ENCODE measurements at places on chromosomes 16 and 17.

GRCh38 chr17:48282303-48282702 is 147.7 kb downstream of the SKAP1 start:
- no peak for DNase-seq

GRCh38 chr17:62854098-62854680 is 46.1 kb upstream of the MARCHF10 start:
- no peak for DNase-seq

DNA sequence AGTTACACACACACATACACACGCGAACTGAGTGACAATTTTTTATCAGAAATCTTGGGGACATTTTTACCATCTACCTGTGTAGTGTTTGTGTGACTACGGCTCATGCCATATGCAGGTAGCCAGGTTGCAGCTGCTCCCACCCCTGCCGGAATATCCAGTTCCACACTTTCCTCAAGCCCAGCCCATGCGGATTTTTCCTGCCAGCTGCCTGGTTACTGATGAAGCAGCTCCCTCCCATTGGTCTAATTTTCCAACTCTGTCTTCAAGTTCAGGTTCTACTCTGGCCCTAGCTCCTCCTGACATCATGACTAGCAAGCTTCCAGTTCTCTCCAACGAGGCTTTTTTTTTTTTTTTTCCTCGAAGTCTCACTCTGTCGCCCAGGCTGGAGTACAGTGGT is 4.8 kb downstream of the GSG1L2 start:
- peak; percentile 79 for DNase-seq

DNA sequence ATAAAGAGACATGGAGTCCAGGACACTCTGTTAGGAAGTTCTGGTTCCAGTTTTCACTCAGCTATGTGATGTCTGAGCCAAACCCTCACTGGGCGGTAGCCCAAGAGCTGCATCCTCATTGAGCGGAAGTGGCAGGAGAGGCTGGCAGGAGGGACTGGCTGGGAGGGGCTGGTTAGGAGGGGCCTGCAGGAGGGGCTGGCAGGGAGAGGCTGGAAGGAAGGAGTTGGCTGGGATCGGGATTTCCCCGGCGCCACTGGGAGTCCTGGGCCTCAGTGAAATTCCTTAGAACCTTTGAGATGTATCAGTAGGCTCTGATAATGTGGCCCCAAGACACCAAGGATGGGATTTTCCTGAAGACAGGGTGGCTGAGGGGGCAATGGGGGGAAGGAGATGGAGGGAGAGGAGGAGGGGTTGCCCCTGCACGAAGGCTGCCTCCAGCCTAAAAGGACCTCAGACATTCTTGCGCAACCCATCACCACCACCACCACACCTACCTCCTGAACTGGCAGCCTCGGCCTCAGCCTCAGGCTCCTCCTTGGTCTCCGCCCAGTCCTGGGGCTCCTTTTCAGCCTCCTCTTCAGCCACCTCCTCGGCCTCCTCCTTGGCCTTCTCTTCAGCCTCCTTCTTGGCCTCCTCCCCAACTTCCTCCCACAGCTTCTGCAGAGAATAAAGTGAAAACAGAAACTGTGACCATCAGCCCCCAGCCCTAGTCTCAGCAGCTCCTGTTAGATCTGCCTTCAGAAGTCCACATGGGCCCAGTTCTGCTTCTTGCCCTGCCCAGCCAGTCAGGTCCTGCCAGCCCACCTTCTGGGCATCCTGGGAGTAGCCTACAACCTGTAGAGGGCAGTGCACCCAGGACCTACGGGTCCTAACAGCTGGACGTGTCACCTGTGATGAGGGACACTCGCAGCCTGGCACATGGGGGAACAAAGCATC is 31.7 kb downstream of the CNGB1 start:
- DNase-seq = peak; percentile 82

GRCh38 chr16:75052481-75053202 is 53.8 kb downstream of the ZNRF1 start:
- no peak for DNase-seq

GRCh38 chr17:49022391-49022941 is 25.3 kb downstream of the IGF2BP1 start:
- DNase-seq = peak; percentile 80

GRCh38 chr16:527015-527903 is at the start of gene CAPN15:
Gene CAPN15, plus strand, starts transcription at chr16:527712. Its CDS starts 19,127 bp downstream, at chr16:546839.
- peak; percentile 69 for DNase-seq

DNA sequence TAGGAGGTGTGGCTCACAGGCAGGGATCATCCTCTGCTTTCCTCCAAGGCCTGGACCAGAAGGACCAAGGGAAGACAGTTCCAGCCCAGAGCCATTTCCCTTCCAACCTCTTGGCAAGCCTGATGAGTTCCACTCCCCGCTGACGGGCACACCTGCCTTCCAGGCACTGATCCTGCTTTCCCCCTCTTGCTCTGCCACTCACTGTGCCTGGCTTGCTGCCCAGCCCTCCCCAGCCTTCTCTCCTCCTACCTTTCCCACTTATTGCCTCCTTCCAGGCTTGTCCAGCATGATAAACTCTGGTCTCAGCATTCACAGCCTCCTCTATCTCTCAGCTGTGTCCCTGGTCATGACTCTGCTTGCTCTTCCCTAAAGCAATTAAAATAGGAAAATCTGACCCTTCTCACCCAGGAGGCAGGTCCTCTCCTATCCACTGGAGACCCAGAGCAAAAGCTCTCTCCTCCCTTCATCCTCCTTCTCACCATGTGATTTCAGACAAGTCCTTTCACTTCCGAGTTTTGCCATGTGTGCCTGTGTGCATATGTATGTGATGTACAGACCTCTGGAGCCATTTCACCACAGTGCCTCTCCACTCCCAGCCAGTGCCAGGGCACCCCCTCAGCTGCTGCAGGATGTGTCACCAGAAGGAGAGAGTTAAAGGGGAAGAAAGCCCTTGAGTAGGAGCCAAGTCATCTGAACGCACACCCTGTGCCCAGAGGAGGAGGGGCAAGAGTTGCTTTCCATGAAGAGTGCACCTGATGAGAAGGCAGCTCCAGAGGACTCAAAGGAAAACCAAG is 13.4 kb upstream of the TMEM170A start:
- no peak for DNase-seq

DNA sequence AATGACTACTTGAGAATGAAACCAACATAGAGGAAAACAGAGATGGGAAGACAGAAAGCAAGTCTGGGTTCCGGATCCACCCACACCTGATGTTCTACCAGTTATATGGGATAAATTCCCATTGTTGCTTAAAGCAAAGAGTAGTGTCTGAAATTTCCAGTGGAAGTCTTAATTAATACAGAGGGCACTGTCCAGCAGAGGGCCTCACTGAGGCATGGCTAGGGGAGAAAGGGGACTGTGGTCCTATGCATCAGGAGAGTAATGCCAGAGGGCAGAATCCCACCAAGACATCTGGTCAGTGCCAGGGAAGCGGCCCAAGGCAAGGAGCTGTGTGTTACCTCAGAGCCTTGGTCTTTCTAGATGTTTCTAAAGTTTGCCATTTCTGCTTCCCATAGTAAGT is 7.5 kb upstream of the UMOD start:
- no peak for DNase-seq

DNA sequence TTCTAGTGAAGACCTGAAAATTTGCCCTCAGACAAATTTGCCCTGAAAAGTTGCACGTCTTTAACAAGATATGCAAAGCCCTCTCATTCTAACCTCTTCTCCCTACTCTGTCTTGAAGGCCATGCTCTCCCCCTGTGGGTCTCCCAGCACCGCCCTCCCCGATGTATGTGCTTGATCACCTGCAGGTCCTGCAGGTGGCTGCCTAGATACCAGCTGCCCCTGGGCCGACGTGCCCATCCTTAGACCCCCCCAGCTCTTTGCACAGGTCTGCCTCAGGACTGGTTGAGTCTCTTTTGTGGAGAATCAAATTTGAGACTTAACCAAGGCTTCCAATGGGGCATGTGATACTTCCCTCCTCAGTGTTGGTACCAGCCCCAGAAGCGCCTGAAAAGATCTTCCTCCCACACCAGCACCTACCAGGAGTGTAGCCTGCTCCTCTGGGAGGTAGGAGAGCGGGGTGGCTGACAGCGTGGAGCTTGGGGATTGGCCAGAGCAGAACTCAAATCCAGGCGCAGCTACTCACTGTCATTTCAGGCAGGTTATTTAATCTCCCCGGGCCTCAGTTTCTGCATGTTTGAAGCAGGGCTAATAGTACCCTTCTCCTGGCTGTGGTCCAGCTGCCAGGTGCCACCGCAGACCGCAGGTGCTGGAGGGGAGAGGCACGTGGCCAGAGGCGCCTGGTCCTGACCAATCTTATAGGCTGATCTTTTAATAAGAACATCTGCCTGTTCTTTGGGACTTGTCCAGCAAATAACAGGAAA is 4.5 kb upstream of the MRPL38 start:
- no peak for DNase-seq

DNA sequence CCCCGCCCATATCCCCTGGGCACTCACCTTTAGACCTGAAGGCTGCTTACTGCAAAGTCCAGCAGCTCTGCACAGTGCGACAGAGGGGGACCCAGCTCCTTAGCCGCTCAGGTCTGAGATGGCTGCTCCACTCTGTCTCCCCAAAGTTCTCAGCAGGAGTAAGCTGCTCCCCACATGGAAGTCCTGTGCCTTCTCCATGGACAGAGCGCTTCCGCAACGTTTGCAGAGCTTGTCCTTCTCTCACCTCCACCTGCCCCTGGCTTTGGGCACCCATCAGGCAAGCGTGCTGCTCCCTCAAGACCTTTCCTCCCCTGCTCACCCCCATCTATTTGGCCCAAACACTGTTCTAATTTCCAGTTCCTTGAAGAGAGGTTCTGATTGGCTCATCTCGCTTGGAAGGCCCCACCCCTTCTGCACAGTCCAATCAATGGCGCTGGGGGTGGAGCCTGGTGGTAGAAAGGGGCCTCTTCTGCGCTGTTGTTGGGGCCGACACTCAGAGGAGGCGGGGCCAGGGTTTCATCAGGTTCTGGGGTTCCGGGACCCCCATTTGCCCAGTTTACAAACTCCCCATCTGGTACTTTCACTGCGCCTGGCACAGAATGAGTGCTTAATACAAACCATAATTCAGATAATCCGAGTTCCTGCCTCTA is 137.2 kb downstream of the CYLD start:
- DNase-seq = no peak

GRCh38 chr16:20611975-20612481 is 35.9 kb upstream of the ACSM2B start:
- no peak for DNase-seq

GRCh38 chr16:47460359-47460710 is 528 bp downstream of the ITFG1 start:
- peak; percentile 13 for DNase-seq

- no peak for DNase-seq
Observed at GRCh38 chr17:71089431-71089830, 920.1 kb downstream of the KCNJ2 start.

- DNase-seq = no peak
Observed at GRCh38 chr16:49353680-49354079, 19.9 kb upstream of the C16orf78 start.

DNA sequence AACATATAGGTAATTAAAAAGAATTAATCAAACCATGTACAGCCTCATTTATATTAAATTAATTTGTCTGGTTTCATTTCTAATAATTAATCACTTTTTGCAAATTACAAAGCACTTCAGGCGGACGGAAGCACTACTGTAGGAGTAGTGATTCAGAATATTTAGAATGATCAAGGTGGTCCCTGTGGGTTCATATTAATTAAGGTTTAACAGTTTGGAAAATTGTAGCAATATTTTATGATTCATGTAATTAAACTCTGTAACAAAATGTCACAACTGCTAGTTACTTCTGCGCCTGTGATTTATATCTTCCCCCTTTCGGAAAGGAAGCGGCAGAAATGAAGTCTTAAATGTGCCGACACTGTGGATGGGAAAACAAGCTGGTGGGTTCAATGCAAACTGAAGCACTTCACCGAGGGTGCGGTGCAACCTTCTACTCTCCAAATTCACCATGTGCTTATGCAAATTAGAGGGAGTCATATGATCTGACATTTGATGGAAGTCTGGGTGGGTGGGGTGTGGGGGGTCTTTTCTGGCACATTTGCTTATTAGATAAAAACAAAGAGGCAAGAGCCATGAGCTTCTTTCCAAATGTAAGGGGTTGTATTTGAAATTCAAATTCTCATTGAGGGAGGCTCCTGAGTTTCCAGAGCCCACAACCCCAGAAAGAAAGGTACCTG is 679.4 kb downstream of the TOX3 start:
- DNase-seq = no peak

- DNase-seq = no peak
Observed at GRCh38 chr17:48472411-48473281, 42.6 kb upstream of the SKAP1 start.

DNA sequence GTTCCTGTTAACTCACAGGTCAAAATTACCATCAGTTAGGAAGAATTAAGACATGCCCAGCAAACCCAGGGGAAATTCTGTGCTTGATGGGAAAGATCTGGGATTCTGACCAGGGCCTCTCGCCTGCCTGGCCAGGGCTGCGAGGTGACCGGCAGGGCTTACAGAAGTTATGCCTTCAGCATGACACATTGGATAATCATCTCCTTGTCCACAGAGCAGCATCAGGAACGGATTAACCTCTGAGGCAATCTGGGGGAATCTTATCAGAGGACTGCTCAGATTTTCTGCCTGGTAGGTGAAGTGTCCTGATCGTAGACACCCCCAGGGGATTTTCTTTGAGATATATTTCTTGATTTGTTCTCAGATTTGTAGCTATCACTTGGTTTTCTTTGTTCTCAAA is 172.5 kb downstream of the HS3ST3A1 start:
- no peak for DNase-seq

DNA sequence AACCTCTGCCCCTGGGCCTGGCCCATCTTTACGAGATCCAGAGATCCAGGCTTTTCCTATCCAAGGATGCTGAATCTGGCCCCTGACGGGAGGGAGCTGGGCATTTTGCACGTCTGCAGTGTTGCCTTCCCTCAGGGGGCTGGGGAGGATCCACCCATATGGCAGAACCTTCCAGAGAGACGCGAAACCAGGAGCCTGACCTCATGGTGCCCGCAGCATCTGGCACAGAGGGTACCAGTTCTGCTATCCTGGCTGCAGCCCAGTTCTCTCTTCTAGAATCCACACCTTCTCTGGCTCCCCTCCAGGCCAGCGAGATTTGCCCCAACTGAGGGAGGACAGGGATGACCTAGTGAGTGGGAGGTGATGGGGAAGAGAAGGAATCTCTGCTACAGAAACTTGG is 20.5 kb upstream of the ZNF652 start:
- no peak for DNase-seq

DNA sequence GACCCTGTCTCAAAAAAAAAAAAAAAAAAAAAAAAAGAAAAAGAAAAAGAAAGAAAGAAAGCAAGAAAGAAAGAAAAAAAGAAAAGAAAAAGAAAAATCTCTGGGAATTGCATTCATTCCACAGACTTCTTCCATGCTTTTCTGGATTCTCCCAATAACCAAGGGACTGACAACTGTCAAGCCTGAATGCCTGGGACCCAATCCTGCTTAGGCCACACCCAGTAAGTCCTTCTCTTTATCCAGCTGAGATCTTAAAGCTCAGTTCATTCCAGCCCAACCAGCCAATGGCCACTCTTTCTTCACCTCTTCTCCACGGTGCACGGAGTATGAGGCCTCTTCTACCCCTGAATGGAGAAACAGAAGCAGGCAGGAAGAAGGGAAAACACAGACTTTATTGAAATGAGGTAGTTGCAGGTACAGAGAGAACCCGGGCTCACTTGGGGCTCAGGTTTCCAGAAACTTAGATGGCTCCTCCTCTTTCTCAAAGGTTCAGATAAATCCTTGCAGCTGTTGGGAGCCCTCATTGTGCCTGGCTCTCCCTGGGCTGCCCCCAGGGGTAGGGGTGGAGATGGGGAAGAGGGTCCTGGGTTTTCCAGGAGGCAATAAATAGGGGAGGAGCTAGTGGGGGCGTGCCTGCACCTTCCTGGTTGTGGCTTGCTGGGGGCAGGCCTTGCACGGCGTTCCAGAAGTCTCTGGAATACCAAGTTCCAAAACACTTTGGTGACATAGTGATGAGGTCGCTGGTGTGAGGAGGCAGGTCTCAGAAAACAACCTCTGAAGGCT is 2.5 kb downstream of the HOXB1 start:
- no peak for DNase-seq
